IPS-NIHi11 (cell line): ENCODE measurements at places on chromosomes 2 and 18.
A peak's percentile ranks its signal among the peaks of the same experiment; 100 is the strongest.

DNA sequence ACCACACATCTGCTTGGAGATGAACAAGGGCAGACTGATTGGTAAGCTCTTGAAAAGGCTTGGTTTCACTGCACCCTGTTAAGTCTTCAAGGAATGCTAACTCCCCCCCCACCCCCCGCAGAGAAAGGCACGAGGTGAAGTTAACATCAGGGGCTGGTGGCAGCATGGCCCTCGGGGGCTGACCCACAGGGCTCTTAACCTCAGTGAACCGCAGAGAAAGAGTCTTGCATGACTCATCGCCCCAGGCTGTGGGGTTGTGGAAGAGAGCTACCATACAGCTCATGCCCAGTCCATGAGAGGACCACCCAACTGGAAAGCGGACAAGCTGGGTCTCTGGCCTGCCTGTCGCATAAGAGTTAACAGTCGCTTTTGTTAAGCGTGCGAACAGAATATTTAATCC is 10.6 kb upstream of the CEP68 start:
- DNase-seq = peak; percentile 33

DNA sequence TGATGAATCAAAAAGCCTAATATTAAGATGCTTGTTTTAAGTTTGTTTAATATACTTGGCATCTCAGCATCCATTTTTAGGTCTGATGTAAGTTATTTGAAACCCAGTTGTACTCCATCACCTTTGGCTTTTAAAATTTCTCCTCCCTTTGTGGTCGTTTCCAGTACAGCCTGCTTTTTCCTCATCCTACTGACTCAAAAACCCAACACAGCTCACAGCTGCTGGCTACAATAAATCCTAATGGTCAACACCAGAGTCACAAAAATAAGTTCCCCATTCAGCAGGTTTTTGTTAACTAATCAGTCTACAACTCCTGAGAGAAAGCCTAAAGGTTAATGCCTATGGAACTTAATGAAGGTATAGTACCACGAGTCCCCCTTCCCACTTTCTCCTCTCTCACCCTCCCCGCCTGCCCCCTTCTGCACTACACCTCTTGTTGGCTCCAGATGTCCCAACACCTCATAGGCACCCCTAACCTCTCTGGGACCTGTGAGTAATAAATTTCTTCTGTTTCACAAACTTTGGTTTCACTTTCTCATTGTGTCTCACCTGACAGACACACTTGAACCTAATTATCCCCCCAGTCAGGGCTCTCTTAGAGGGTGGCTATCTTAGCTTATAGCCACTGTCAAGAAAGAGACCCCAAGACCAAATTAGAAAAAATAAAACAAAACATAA is 148.6 kb downstream of the GALNT1 start:
- no peak for DNase-seq

DNA sequence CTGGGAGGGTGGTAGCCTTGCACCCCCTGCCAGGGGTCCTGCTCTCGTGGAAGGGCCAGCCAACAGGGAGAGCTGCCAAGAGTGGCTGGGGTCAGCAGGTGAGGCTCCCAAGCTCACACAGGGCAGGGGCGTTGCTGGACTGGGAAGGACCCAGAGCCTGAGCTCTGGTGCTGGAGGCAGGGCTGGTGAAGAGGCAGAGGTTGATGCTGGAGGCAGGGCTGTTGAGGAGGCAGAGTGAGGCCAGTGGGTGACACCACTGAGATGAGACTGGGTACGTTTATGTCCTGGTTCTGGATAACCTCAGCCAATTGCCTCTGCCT is 7.0 kb downstream of the ADRA2B start:
- no peak for DNase-seq

- DNase-seq = no peak
Measured at GRCh38 chr2:101516823-101517690, 42.1 kb upstream of the RFX8 start.

DNA sequence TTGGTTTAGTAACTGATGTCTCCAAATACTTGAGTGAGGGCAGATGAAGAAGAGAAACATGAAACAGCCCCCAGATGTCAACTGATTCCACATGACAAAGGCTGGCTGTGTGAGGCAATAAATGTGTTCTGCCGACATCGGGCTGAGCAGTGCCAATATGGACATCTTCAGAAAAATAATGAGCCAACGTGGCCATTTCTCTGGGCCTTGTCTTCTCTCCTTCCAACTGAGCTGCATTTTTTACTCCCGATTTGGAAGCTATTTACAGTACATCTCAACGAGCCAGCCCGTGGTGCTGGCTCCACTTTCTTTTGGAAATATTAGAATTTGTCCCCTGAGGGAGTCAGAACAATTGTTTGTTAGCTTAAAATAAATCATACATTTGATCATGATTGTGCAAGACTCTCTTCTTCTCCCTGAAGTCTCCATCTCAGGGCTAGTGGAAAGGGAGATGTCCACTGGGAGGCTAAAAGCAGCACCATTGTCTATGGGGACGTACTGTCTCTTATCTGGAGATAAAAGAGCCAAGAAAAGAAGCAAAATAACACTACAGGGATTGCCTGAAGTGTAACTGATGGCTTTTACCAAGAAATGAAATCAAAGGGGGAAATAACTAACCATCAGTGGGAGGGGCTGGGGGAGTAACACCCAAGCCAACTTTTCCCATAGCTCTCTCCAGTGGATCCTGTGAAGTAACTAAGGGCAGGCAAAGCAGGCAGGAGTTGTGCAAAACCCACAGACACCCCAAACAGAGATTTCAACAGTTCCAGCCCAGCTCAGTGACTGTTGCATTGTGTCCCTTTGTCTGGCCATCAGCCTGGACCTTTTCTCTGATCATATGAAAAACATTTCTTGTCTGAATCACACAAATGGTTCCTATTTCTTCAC is 114.8 kb downstream of the RDH14 start:
- DNase-seq = no peak

DNA sequence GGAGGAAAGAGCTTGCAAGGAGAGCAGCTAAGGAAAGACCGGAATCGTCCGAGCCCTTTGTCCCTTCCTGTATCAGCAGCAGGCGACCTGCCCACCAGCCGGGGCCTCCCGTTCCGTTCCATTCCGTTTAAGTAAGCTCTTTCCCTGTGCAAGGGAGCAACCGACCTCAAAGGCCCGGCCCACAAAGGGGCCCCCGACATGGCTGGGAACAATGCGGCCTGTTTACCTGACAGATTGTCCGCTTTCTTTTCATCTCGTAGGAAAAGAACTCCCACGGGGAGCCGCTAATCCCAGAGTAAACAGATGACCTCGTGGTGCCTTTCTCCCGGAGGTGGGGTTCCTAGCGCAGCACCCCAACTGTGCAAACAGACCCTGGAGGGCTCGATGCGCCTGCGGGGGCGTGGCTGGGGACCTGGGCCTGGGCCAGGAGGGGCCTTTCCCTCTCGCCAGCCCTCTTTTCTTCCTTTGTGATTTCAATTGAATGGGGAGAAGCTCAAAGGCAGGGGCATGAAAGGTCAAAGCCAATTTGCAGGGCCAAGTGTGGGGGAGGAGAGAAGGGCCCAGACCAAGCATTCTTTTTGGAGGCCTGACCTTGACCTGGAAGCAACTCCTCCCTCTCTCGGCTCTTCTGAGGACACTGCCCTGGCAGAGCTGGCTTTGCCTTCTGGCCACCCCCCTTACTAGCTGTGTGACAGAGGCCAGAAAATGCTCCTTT is 120.2 kb downstream of the INHBB start:
- peak; percentile 87 for DNase-seq

GRCh38 chr2:111664275-111664850 is 219.6 kb downstream of the ANAPC1 start:
- no peak for DNase-seq

DNA sequence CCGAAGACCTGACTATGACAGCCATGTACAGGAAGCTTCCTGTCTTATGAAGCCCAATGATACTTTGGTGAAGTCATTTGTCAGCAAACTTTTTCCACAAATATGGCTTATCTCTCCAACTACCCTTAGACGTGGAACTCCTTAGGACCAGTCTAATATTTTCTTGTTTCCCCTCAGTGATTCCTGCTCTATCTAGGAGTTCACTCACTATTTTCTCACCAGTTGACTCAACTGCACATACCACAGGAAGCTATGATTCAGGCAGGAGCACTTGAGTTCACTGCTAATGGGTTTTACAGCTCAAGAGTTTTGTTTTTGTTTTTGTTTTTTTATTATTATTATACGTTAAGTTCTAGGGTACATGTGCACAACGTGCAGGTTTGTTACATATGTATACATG is 109.3 kb downstream of the ANTXR1 start:
- DNase-seq = no peak

DNA sequence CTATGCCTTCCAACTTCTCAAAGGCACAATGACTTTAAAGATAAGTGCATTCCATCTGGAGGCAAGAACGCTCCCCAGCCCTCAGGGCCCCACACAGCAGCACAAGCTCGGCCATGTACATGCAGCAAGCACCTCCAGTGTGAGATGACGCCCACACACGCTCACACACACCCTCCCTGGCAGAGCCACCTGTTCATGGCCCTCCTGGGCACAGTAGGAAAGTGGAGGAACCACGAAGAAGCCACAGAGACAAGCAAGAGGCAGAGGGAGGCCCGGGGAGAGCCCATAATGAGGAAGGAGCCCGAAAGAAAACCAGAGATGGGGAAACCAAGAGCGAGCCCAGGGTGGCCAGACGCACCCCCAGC is 21.7 kb downstream of the BIN1 start:
- DNase-seq = no peak

GRCh38 chr2:44578471-44579093 is 216.8 kb downstream of the CAMKMT start:
- DNase-seq = no peak

GRCh38 chr2:62968168-62968567 is 82.5 kb upstream of the OTX1 start:
- DNase-seq = no peak

DNA sequence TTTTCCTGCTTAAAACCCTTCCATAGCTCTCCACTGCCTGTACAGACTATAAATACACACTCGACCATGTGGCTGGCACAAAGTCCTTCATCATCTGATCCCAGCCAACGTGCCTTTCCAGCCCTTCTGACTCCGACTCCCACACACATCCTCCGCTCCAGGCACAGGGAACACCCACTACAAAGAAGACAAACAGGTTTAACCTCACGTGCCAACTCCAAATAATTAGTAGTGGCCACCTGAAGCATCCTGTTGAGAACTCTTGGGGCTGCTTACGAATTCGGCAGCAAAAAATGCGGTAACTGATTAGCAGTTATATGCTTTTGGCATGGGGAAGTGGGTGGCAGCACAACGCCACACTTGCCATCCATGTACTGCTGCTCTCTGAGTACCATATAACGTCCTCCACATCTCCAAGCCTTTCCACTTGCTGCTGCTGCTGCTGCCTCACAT is 12.1 kb downstream of the SPIRE1 start:
- no peak for DNase-seq

GRCh38 chr2:209209943-209210342 is 213.9 kb upstream of the MAP2 start:
- no peak for DNase-seq

DNA sequence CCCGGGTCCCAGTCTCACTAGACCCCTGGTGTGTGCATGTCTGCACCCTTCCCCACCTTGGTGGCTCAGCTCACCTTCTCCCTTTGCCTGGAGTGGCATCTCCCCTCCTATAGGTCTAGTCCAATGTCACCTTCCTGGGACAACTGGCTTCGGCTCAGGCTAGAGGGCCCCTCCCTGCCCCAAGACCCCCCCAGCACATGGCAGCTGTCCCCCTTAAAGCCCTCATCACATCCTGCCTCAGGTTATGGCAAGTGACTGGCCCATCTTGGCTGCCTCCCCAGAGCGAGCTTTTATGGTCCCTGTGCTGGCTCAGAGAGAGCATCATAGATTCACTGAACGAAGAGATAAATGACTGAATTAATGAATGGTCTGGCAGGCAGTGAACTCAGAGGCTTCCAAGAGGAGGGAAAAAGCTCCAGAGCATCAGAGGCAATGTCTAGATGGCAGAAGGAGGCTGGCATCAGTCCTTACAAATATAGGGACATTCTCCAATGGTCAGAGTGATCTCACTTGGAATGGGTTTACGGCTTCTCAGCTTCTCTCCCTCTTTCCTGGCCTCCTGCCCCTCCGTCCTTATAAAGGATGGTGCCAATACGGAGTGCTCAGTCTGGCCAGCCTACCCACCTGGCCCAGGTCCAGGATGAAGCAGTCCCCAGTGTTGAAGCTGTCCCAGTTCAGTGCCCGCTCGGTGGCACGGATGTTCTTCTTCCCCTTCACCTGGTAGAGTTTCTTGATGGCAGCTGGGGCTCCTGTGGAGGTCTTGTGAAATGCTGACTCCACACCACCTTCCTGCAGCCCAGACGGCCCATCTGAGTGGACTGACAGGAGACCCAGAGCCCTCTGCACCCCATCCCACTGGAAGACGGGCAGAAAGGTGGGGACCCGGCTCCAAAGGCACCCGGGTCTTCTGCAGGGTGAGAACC is 9.4 kb downstream of the CAPG start:
- DNase-seq = peak; percentile 1

- no peak for DNase-seq
Measured at GRCh38 chr2:103960951-103961350, 893.0 kb upstream of the POU3F3 start.

GRCh38 chr2:149737896-149738295 is 150.3 kb upstream of the MMADHC start:
- no peak for DNase-seq
